ENCODE measurements at places on chromosomes 6 and 20. TPM values are rescaled to one million over a fixed set of nuclear protein-coding genes. Genes with fewer than 3 reads are reported as not detected.

DNA sequence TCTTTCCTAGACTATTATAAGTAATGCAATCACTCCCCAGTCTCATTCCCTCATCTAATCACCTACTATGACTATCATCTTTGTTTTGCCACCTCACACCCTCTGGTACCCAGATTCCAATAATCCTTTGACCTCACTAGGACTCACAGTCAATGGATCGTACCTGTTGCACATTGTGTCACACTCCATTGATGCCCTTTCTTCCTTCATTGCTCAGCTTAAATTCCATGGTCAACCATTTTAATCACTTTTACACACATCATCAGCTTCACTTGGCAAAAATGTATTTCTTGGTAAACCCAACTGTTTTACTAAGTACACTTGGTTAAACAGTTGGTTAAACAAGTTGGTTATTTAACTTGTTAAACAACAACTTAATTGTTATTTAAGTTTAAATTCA, 44.0 kb downstream of the CEP162 start:
- DNase-seq, result no peak

DNA sequence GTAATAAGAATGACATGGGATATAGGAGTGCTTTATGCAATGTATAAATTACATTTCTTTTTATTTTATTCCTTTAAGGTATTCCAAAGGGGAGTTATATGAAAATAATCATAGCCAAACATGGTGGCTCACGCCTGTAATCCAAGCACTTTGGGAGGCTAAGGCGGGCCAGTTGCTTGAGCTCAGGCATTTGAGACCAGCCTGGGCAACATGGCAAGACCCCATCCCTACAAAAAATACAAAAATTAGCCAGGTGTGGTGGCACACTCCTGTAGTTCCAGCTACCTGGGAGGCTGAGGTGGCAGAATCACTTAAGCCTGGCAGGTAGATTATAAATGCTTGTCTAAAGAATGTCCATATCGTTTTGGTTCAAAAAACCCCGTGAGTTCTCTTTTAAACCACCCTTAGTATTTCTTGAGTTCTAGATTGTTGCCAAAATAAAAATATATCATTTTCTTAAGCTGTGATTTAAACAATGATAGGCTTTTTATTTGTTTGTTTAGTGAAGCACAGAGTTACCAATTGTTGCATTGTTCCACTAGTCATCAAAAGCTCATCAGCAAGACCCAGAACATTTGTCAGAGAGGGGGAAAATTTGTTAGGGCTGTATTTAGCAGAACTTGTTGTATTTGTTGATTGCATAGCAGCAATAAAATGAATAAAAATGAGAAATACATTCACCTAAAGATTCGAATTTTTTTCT, 146.2 kb downstream of the KHDC1L start:
- DNase-seq, result no peak

GRCh38 chr6:27772261-27773001, 139.8 kb downstream of the OR2B2 start:
- DNase-seq, result peak; percentile 79

- no peak for DNase-seq
Observed at GRCh38 chr6:20991910-20992309, 457.7 kb downstream of the CDKAL1 start.

DNA sequence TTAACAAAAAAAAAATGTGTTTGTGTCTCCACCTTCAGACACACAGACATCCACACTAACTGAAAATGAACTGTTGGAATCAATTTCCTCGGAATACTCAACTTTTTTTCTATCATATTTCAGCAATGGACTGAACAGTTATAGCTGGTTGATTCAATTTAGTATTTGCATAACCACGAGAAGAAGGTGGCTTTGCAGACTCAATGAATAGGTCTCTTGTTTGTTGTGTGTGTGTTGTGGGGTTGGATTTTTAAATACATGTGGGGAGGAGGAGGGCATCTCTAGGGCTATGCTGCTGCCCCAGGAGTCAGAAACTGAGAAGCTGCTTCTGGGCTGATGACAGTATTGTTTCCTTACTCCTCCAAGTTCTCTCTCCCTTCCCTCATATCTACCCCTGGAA, 28.7 kb downstream of the TFAP2A start:
- DNase-seq, result no peak

The C20orf202 gene
- 0.37 TPM for total RNA-seq

GRCh38 chr20:6975311-6975710, 207.8 kb downstream of the BMP2 start:
- no peak for DNase-seq

- DNase-seq, result no peak
Observed at GRCh38 chr20:52031206-52031562, 160.4 kb downstream of the ZFP64 start.

GRCh38 chr6:144797881-144798589, 512.9 kb downstream of the UTRN start:
- DNase-seq, result no peak

GRCh38 chr20:25072226-25072811, 9.6 kb downstream of the VSX1 start:
- DNase-seq, result no peak

- DNase-seq, result no peak
Observed at GRCh38 chr6:80622641-80623040, 516.2 kb downstream of the BCKDHB start.

The VWA7 gene
- 2.2 TPM for total RNA-seq

DNA sequence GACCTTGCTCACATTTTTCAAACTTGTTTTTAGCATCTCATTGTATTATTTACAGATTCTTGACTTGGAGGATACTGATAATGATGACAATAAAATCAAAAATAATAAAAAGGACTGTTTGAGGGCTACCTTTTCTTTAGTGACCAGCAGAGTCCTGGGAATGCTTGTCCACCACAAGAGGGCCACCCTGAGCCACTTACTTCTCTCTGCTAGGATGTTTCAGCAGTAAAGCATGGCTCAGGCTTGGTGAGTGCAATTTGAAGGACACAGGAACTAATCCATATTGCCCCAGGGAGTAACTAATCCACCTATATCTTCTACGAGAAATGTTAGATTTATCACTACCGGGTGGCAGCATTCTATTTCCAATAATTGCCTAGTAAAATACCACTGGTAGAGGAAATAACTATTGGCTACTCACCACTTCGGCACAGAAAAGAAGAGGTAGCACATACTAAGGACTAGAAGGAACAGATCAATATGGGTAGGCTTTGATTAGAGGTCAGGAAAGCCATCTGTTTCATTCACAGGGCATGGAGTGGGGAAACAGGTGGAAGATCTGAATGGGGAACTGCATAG, 5.8 kb upstream of the KIAA0408 start:
- peak; percentile 3 for DNase-seq

DNA sequence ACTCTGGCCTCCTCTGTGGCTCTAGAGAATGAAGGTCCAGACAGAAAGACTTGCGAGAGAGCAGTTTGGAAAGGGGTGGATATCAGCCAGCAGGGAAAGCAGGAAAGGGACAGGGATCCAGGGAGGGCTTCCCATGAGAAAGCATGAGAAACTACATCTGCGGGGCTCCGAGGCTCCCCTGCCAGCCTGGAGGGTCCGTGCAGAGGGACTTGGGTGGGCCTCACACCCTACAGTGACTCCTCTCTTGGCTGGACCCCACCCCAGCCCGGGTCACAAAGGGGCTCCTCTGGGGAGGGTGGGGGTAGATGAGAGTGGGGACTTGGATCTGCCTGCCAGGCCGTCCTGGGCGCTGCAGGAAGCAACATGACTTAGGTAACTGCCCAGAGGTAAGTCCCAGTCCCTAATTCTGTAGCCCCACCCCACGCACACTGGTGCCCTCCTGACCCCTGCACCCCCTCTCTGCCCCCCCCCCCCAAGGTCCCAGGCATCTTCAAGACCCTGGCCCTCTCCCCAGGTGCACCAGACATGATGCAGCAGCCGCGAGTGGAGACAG, at the start of gene TMEM239:
TSS of gene TMEM239 (plus strand) at position 335 of the 553 bp plus-strand sequence. CDS start at position 526, 191 bp downstream.
- DNase-seq, result no peak

The SPAG4 gene
- total RNA-seq, result 1.2 TPM

- DNase-seq, result no peak
Observed at GRCh38 chr6:633611-634010, 23.3 kb downstream of the HUS1B start.
